Inflammatory macrophage (primary cell): ENCODE measurements at places on chromosomes 1 and 21.

DNA sequence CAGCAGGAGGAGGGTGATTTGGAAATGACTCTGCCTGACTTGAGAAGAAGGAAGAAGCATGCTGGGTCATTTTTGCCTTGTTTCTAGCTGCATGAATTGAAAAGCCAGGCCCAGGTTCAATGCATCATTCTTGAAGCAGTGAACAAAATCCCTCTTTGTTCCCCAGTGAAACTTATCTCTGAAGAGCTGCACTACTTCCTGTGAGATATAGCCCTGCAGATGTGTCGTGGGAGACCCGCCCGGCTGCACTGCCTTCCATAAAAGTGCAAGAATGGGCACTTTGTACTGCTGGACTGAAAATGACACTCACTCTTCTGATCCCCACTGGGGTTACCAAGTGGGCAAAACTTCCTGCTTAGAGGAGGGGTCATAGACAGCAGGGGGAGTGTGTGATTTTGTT lies 249.2 kb upstream of the NFIA start:
- no peak for DNase-seq

- no peak for DNase-seq
Observed at GRCh38 chr1:238562341-238562740, 671.6 kb upstream of the ZP4 start.

- DNase-seq = no peak
Observed at GRCh38 chr1:22129501-22130117, 13.3 kb downstream of the WNT4 start.

- no peak for DNase-seq
Observed at GRCh38 chr1:60747353-60747752, 335.0 kb upstream of the NFIA start.

GRCh38 chr1:81702903-81703302 lies 97.8 kb upstream of the ADGRL2 start:
- DNase-seq = no peak

DNA sequence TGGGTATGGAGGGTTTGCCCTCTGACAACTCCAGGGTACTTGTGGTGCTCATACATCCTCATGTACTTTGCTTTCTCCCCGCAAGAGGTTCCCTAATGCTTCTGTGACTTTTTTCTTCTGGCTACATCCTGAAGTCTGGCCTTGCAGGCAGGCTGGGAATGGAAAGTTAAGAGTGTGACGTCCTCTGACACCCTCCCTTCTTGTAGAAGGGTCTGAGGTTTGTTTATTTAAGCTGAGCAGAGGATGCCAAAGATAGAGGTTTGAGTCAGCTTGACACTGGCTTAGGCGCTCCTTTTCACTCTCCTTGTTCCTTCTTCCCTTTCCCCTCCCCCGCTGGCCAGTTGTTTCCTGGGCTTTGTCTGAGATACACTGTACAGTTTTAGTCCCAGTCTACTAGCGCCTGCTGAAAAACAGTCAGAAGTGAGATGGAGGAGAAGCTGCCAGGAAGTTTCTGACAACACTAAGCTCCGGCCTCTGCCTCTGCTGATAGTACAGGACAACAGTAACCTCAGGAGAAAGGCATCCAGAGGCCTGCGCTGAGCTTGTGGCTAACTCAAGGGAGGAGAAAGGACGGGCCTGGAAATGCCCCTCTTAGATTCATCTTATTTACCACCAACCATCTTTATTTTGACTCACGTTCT lies at the start of gene MACF1:
Gene MACF1, plus strand, starts transcription at position 255 of the 641 bp plus-strand sequence. Its CDS starts 328 bp downstream, at position 583.
- DNase-seq = peak; percentile 24

GRCh38 chr1:155012776-155013602 lies 10.4 kb downstream of the ZBTB7B start:
- peak; percentile 50 for DNase-seq

GRCh38 chr1:4768553-4768952 lies 114.1 kb downstream of the AJAP1 start:
- DNase-seq = no peak

GRCh38 chr21:36804874-36805611 lies 106.1 kb downstream of the SIM2 start:
- no peak for DNase-seq

GRCh38 chr21:30164796-30165195 lies 1.8 kb downstream of the CLDN17 start:
- no peak for DNase-seq

DNA sequence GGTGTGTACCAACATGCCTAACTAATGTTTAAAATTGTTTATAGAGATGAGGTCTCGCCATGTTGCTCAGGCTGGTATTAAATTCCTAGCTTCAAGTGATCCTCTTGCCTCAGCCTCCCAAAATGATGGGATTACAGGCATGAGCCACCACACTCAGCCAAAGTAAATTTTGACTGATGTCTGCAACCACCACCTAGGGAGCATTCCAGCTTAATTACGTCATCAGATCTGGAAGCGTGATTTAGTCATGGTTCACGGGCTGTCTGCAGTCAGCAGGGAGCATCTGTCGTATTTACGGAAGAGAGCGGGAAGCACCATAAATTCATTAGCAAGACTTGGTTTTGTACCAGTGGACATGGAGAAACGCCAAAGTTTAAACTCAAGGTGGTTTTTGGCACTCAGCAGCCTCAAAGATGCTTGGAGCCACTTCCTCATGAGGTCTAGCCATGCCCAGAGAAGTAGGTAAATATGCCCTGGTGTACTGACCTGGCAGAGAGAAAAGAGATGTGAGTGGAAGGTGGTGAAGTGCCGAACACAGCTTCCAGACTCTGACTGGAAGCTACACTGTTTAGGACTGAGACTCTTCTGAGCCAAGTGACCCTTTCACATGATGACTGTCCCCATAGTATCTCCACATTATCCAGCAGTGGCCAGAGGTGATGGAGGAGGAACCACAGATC lies 60.8 kb upstream of the SLC35F3 start:
- DNase-seq = no peak

GRCh38 chr1:234214911-234215892 lies 158.1 kb upstream of the COA6 start:
- DNase-seq = no peak

DNA sequence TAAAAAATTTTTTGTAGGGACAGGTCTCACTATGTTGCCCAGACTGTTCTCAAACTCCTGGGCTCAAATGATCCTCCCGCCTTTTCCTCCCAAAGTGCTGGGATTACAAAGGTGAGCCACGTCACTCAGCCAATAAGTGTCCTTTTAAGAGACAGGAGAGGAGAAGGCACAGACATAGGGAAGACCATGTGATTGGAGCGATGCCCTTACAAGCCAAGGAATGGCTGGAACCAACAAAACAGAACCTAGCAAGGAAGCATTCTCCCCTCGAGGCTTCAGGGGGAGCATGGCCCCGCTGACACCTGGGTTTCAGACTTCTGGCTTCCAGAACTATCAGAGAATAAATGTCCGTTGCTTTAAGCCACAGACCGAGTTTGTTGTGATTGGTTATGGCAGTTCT lies 37.0 kb downstream of the NDUFS5 start:
- no peak for DNase-seq

DNA sequence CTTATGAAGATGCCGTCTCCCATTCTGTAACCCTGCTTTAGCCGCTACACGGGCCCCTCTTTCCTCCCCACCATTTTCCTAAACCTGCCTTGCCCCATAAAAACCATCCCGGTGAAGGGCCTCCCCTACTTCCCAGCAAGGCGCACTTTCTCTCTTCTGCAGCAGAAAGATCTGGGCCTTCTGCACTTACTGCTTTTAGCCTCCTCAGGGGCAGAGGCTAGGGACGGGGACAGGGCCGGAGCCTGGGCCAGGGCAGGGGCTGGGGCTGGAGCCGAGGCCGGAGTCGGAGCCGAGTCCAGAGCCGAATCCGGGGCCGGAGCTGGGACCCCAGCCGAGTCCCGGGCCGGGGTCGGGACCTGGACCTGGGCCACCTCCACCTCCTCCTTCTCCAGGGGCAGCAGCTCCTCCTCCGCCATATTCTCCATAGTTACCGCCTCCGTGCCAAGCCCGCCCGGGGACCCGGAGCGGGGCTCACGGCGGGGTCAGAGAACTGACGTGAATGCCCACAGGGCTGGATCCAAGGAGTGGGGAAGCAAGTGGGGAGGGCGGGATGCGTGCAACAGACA lies 382 bp downstream of the TRMT1L start:
- DNase-seq = no peak

GRCh38 chr1:3924825-3925220 lies 24.8 kb upstream of the C1orf174 start:
- DNase-seq = no peak

- DNase-seq = no peak
Observed at GRCh38 chr1:209675565-209676154, 448 bp downstream of the G0S2 start.
